ENCODE measurements at places on chromosomes 7 and 10. TPM values are rescaled to one million over a fixed set of nuclear protein-coding genes. Genes with fewer than 3 reads are reported as not detected.

Gene REEP3
- 19.0 TPM for total RNA-seq

Gene TMEM196
- total RNA-seq, result not detected

Gene OR6B1
- total RNA-seq, result not detected

Gene PRRT4
- 0.70 TPM for total RNA-seq

Gene BHLHA15
- 3.3 TPM for total RNA-seq

Gene PDIA4
- total RNA-seq, result 63.1 TPM

Gene INSYN2A
- not detected for total RNA-seq
